ENCODE measurements at places on chromosomes 1 and 21.

DNA sequence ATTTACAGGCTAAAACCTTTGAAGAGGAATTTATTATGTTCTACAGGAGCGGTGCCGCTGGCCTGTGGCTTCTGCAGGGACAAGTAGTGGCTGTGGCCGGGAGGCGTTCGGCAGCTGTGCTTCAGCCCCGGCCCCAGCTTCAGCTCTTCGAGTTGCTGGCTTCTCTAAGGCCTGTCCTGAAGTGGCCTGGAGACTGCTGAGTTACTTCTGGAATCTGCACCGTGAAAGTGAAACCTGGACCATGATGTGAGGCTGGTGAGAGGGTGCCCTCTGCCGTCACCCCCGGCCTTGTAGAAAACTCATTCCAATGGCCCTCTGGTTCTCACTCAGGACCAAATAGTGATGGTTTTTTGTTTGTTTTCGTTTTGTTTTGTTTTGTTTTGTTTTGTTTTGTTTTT is 48.1 kb downstream of the PRKCZ start:
- DNase-seq: no peak

GRCh38 chr1:197915862-197916499 is 1.2 kb upstream of the LHX9 start:
- DNase-seq: no peak

GRCh38 chr1:11417162-11417561 is 61.8 kb upstream of the DISP3 start:
- DNase-seq: no peak

DNA sequence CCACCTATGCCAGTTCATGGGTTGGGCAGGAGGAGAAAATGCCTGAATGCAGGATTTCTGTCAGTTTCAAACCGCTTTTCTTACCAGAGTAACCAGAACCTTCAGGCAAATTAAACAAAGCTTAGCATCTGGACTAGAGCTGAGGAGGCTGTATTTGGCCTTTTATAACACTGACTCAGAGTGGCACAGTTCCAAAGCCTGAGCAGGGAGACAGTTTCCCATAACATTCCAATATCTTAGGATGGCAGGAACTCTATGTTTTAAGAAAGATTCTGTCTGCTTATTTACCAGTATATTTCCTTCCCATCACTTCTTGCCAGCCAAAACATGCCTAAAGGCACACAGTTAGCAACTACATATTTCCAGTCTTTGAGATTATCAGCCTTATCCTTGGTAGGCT is 46.8 kb downstream of the UBR4 start:
- DNase-seq: no peak

DNA sequence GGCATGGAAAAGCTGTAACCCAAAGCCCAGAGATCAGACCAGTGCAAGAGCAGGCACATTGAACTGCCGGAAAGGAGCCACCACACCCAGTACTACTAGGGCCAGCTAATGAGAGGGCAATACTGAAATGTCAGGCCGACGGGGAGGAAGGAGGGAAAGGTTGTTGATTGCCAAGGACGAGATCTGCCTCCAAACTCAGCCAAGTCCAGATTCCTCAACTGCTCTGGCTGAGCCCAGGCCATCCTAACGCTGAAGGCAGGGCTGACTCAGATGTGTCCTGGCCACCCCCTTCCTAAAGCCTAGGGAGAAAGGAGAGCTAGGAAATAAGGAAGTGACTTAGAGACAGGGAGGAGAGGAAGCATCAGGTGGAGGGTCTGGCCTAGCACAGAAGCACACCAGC is 42.1 kb upstream of the IPO9 start:
- no peak for DNase-seq

DNA sequence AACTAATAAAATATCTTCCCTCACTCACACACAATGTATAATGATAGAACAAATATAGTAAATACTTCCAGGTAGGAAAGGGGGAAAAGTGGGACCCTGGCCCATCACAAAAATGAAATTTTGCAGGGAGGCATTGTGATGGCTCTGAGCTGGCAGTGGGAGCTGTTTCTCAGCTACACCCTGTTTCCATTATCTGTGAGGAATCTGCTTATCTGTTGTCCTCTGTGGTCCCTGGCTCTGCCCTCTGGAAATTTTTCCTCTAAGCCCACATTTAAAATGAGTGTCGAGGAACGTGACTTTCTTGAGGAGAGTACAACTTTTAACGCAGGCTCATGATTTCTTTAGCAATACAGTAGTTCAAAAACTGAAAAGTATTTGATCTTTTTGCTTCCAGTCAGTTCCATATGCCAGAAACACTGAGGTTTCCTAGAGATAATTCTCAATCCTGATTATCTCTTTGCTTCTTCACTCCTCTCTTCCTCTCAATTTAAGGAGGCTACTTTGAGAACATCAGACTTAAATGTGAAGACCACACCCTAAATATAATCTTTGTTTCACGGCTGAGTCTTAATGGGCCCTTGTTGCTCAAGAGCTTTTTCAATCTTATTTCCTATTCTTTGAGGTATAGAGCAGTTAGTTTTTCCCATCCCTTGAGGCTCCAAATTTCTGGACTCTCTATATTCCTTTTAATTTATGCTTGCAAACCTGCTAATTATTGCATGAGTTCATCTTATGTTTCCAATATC is 5.0 kb upstream of the EEIG2 start:
- DNase-seq: no peak

GRCh38 chr1:12376236-12377045 is 146.6 kb downstream of the VPS13D start:
- DNase-seq: no peak

GRCh38 chr1:154524881-154525280 is 22.7 kb upstream of the SHE start:
- DNase-seq: no peak

- DNase-seq: no peak
Measured at GRCh38 chr1:39761557-39762260, 9.4 kb downstream of the OXCT2 start.

DNA sequence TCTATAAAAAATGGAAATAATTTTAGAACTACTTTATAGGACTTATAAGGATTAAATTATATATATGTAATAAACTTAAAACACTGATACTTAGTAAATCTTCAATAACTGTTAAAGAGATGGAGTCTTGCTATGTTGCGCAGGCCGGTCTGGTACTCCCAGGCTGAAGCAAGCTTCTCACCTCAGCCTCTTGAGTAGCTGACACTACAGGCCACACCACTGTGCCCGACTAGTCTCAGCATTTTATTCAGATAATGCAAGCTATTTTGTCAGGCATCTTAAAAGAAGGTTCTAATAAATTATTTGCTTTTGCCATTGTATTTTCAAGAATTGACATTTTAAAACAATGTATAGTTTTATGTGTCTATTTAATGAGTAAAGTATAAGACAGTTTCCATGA is 20.8 kb downstream of the CNST start:
- DNase-seq: no peak

DNA sequence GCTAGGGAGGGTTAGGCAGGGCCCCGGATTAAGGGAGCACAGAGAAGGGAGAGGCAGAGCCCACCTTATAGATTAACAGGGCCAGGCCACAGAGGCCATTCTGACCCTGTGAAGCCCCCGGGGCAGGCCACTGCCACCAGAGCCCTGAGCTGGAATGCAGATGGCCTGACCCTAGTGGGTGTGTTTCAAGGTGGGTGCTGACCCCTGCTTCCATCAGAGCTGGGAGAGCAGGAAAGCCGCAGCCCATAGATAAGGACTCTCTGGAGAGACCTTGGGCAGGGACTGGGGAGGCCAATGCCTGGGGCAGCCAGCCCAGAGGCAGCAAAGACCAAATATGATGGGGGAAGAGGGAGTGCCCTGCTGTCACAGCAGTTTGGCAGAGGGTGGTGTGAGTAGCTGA is 35.9 kb downstream of the NCMAP start:
- DNase-seq: no peak

DNA sequence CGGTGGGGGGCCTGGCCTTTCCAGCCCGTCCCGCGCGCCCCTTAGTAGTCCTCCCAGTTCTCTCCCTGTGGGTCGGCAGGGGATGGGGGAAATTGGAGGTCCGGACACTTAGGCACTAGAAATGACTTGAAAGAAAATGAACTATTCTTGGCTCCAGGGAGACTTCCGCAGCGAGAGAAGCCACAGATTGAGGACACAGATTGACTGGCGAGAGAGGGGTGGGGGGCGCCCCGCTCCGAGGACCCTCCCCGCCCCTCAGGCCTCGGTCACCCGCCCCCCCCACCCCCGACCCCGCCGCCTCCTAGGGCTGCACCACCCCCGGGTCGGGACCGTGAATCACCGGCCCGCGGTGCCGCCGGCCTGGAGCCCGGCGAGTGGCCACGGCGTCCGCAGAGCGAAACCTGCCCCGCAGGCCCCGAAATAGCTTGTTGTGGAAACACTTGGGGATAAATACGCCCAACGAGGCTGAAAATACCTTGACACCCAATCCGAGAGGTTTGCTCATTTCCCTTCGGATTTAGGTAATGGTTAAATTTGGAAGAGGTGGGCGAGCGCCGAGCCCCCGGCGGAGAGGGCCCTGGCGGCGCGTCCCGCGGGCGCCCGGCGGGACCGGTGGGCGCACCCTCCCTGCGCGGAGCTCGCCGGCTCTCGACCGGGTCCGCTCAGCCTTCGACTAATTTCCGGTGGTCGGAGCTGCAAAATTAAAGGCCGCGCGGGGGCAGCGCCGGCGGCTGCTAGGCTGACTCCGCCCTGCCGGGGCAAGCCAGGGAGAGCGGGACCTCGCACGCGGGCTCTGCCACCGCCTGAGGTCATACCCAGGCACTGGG is at the start of gene GFI1:
Gene GFI1, minus strand, starts transcription at position 675 of the 827 bp plus-strand sequence. CDS start 3,438 bp downstream, outside the sequence.
- DNase-seq: no peak

All from GM12864 (cell line).